Renal cortical epithelial cell (primary cell): ENCODE measurements at places on chromosomes 5 and 9. TPM values are rescaled to one million over a fixed set of nuclear protein-coding genes. Genes with fewer than 3 reads are reported as not detected.

GRCh38 chr5:73007051-73007450, 51.2 kb downstream of the FCHO2 start:
- DNase-seq, result no peak

DNA sequence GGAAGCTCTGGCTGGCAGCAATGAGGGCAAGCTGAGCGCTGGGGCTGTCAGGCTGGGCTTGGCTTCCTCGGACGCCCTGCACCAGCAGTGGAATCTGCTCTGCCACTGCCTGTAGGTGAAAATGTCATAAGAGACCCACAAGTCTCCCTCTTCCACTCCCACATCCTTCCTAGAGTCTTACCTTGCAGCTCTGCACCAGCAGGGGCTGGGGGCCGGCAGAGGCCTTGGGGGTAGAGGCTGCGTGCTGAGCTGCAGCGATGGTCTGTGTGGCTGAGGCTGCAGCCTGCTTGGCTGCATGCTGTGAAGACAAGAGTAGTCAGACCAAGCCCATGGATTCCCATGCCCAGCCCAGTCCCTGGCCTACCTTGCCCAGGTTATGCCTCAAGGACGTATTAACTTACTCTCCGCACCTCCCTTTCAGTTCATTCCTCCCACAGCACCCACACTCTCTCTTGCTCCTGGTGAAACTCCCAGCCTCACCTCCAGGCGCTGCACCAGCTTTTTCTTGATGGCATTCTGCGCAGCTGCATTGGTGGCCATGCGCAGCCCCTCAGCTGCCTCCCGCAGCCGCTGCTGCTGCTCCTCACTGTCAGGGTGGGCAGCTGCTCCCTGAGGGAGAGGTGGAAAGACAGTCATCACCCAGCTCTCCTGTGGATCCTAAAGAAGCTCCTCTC, 17.3 kb downstream of the TLN1 start:
- no peak for DNase-seq

DNA sequence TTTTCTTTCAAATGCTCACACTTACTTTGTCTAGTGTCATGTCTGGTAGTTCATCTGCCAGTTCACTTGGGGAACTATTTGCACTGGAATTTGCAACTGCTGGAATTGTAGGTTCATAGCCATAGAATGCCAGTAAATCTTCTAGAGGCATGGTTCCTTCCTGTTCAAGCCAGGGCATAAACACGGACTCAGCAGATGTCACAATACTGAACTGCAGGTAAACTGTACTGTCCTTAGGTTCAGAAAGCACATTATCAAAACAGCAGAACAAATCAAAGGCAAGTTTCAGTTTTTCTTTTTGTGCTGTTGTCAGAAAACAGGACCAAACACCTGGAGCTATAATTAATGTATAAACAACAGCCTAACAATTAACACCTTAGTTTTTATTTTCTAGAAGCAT, 13.1 kb downstream of the MIER3 start:
- no peak for DNase-seq

DNA sequence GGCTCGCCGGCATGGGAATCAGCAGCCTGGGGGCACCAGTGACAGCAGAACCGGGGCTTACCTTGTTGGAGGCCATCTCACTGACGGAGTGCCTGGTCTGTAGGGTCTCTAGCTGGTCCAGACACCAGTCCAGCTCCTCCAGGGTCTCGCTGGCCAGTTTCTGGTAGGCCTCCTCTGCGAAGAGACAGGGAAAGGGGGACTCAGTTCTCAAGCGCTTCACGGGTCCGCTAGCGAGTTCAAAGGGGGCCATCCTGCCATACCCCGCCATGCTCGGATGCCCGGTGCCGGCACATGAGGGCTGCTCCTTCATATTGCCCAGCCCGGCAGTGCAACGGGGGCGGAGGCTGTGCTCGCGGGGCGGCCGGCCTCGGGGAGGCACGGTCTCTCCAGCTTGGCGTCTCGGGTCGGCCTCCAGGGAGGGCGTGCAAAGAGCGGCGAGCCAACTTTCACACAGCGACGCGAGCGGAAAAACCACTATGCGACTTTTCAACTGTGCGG, 456.0 kb downstream of the RAB3C start:
- no peak for DNase-seq

GRCh38 chr9:14678776-14679175, 14.5 kb downstream of the ZDHHC21 start:
- DNase-seq, result no peak

DNA sequence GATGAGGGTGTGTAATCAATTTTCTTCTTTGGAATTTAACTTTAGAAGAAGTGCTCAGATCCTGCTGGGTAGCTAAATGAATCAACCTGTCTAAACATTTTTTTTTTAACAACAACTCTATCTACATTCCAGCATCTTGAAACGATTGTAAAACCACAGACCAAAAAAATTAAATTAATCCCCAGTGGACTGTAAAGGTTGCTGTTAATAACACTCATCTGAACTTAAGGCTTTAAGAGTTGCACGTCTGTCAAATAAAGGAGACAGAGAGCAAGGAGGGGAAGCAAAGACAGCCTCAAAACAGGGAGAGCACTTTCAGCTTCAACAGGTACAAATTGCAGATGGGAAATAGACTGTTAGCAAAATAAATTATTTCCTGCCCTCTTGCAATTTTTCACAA, 548.5 kb downstream of the DTWD2 start:
- no peak for DNase-seq

GRCh38 chr5:83029912-83030311, 47.3 kb downstream of the TMEM167A start:
- DNase-seq, result peak; percentile 95

DNA sequence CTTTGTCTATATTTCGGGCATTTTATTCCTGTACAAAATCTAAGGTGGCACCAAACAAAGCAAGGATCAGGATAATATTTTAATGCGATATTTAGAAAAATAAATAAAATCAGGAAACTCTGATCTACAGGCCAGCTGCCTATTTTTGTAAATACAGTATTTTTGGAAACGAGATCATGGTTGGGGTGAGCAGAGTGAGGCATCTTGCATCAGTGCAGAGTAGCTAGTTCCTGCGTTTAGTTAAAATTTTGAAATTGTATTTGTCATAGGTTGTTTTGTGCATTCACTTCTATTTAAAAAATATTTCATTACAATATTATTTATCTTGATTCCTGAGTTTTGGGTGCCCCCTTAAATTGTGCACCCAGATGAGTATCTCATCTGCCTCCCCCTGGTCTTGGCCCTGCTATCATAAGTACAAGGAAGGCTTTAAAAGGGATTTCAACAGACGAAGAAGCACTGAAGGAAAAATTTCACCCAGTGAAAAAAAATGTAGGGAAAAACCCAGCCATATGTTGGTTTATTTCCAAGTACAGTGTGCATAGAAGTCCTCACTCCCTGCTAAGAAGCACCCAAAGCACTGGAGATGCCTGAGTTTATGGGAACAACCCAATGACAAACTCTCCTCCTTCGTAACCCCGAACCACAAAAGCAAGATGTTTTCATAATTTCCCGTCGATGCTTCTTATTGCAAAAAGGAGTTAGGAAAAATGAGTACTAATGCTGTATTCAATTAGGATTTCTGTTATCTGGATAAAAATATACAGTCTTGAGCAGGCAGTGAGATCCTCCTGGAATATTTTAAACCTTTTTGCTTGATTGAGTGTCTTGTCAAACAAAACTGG, 304.7 kb upstream of the CLINT1 start:
- no peak for DNase-seq

DNA sequence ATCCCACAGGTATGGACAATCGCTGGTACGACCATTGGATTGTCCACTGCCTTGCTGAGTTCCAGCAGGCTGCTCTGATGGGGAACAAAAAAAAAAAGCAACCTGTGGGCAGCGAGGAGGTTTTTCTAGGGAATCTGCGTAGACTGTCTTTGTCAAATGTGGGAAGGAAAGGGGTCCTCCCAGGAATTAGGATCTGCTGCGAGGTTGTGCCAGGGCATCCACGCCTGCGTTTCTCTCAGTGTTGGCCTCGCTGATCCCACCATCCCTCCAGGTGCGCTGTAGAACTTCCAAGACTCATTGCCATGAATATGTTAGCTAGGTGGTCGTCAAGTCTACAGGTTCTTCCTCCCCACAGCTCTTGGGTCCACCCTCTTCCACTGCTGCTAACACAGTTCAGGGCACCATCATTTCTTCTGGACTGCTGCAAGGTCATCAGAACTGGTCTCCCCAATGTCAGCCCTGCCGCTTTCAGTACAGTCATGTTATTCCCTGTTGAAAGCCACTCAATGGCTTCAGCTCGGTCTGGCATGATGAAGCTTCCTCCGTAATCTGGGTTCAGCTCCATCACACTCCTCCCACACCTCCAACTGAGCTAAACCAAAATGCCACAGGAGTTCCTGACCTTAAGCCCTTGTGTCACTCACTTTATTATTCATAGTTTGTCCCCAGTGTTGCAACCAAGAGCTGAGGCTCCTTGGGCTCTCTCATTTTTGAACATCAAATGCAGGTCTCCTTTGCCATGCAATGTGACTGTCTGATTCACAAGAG, 79.5 kb upstream of the DMRT1 start:
- DNase-seq, result no peak

GRCh38 chr5:157486861-157487260, 26.8 kb downstream of the NIPAL4 start:
- DNase-seq, result no peak

DNA sequence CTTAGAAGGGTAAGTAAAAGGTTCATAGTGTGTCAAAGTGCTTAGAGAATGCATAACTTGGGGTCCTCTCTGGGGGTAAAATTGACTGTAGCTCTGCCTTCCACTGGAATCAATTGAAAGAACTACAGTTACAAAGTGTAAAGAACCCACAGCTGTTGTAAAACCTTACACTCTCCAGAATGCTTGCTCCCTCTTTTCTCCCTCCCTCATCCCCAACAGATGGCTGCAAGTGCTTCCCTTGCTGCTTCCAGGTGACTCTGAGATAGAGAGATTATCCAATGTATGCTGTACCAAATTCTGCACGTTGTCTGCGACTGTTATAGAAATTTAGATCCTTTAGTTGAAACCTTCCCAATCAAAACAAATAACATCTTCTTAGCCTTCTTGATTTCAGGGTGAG, 126.0 kb downstream of the STK32A start:
- DNase-seq, result no peak

GRCh38 chr9:70594386-70594944, 180.0 kb upstream of the KLF9 start:
- DNase-seq, result peak; percentile 8

DNA sequence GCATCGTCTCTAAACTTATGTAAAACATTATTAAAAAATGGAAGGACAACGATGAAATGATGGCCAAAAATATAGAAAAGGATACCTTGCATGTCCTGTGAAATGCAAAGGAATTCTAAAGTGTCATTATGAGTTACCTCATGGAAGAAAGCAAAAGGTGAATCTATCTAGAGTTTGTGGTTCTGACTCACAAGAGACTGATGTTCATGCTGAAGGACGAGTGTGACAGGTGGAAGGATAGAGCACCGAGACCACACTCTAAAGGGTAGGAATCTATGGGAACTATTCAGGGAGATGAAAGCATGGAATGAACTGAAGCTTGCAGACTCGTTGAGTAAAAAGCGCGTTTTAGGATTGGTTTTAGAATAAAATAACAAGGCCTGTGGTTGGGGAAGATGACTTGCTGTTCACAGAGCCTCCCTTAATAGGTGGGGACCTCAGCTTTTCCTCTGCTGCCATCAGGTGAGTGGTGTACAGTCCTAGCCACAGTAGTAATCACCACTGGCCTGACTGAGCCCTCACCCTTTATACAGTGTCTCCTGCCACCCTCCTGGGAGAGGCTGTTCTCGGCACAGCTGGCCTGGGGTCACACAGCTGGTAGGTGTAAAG, 11.2 kb downstream of the TENT4A start:
- DNase-seq, result no peak

The RANBP17 gene
- total RNA-seq, result 5.7 and 9.6 TPM in 2 replicates

The LMAN2 gene
- total RNA-seq, result 242 and 337 TPM in 2 replicates

The OR1Q1 gene
- not detected in 2 replicates for total RNA-seq

The MYOZ3 gene
- 0.45 and 0.87 TPM in 2 replicates for total RNA-seq

The ENDOG gene
- 31.3 and 33.9 TPM in 2 replicates for total RNA-seq

The SLC36A3 gene
- not detected in 2 replicates for total RNA-seq

The CCNJL gene
- total RNA-seq, result 4.2 and 5.3 TPM in 2 replicates

The ARSB gene
- 15.1 and 19.5 TPM in 2 replicates for total RNA-seq

The COL23A1 gene
- total RNA-seq, result 0.40 TPM in 1 of 2 replicates, not detected in the other

The LHX2 gene
- not detected in 2 replicates for total RNA-seq

The ECM2 gene
- total RNA-seq, result 0.20 TPM in 1 of 2 replicates, not detected in the other

The FUBP3 gene
- 37.2 and 49.9 TPM in 2 replicates for total RNA-seq
